ENCODE measurements at places on chromosomes 12 and 14.

DNA sequence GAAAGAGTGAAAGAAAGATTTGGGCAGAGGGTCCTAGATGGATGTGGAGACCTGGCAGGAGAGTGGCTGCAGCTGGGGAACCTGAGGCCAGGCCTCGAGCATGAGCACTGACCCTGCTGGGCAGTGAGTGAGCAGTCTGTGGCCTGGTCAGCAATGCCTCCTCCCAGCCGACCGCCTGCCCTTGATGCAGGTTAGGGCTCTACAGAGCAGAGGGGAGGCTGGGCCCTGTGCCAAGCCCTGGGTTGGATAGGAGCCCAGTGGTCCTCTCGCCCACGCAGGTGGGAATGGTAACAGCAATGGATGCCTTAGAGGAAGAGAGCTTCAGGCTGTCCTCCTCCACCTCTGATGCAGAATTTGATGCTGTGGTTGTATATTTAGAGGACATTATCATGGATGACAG, 59.8 kb downstream of the RAB35 start:
- no peak for DNase-seq

DNA sequence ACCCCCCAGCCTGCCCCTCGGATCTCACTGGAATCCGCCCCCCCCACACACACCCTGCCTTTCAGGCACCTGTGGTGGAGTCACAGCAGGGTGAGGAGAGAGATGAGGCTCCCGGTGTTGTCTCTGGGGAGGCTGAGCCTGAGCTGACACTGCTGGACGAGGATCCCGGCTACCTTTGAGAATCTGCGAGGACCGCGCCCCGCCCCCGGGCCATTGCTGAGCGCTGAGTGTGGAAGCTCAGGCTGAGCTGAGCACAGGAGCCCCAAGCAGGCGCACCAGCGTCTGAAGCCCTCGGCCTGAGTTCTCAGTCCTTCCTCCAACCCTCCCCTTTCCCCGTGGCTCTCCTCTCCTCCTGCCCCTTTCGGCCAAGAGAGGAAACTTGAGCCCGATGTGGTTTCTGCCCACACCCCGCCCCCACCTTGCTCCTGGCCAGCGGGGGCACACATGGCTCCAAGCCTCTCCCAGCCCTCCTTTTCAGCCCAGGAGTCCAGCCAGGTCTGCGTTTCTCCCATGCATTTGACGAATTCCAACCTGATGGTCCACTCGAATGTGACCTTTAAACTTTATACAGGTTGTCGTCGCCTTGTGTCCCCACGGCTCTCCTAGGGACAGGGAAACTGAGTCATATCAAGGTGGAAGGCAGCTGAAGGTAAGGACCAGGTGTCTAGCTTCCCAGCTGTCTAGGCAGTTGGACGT, at the start of gene NFE2:
TSS of gene NFE2 (minus strand) at position 284 of the 696 bp plus-strand sequence. CDS start 5,767 bp downstream, outside the sequence.
- peak; percentile 62 for DNase-seq

- DNase-seq, result peak; percentile 42
These were observed 143.0 kb upstream of the DDHD1 start for GRCh38 chr14:53295985-53296582.

DNA sequence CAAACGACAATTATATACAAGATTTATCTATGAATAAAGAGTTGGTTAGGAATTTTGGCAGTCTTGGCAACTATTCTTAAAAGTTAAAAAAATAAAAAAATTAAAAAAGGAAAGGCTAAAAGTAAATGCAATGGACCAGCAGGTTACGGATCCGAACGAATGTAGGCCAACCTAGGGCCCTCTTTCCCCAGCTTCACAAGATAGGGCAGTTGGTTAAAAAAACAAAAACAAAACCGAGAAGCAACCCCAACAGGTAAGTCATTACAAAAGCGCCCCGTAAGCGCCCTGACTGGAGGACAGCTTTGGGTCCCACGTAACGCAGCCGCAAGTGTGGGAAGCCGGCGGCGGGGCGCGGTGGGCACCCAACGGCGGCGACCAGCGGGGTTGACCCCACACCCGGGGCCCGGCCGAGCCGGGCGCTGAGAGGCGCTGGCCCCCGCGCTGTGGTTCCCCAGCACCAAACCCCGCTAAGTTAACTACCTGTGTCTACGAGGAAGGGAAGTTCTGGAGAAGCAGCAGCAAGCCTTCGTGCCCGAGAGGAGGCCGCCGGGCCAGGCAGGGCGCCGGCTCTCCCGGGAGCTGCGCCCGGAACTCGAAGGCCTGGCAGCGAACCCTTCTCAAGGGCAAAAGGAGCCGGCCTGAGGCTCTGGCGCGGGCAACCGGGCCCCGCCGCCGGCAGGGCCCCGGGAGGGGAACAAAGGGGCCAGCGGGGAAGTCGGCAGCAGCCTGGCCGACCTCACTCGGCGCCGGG, 882 bp downstream of the HECTD1 start:
- DNase-seq, result peak; percentile 34

DNA sequence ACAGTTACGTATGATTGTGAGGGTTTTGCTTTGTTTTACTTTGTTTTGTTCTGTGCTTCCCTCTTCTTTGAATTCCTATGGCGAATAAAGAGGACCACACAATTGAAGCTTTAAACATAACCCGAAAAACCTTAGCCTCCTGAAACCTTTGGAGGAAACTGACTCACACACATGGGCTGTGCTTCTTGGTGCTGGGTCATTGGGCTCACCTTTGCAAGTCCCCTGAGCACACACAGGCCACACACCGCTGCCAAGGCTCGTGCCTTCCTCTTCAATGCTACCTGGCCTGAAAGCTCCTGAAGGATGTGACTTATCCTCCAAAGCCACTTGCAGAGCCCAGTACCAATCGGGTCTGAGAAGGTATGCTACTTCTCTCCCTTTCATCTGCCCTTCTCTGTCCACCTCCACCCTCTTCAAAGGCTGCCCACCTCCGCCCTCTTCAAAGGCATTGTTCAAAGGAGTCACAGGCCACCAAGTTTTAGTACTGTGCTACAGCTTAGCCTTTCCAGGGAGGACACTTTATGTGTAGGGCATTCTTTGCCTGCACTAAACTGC, 114.6 kb downstream of the FOXN3 start:
- DNase-seq, result no peak

GRCh38 chr12:3747976-3748619, 4.8 kb downstream of the CRACR2A start:
- no peak for DNase-seq
